ENCODE measurements at places on chromosomes 3 and 15.
A peak's percentile ranks its signal among the peaks of the same experiment; 100 is the strongest.

- no peak for DNase-seq
These were observed 63.2 kb downstream of the DGKG start for GRCh38 chr3:186298876-186299275.

GRCh38 chr3:65083240-65083639, 395.4 kb upstream of the ADAMTS9 start:
- DNase-seq, result no peak

DNA sequence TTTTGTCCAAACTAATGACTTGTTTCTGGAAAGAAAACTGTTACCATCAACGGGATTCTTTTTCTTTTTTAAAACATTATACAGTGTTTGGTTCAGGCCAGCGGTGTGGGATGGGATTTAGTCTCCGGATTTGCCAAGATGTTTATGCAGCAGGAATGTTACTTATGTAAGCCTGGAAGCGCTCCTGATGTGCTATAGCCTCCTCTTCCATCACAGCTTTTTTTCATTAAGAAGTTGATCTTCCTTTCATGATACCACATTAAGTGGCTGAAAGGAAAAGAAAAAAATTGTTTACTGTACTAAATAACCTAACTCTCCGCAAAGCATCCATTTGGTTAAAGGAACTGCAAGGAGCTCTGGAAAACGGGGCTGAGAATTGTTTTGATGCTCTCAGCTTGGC, 120.5 kb upstream of the ALDH1A3 start:
- DNase-seq, result no peak

DNA sequence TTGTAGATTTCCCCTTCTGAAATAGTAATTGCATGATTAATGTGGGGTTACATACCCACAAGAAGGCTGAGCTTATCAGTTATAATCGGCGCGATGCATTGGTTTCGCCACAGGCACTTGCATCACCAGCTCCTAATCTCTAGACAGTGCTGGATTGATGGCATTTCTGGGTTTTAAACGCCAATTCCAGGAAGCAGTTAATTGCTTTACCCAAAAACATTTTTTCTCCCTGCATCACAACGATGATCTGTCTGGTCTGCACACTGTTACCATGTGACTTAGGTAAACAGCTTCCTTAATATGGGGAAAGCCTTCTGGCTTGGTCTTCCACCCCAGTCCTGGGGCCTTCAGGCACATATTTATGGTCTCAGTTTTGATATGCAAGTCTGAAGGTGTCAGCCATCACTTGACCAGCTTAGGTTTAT, 70.0 kb upstream of the HEG1 start:
- DNase-seq, result no peak

GRCh38 chr15:78979456-78980320, 34.8 kb upstream of the CTSH start:
- DNase-seq, result no peak

DNA sequence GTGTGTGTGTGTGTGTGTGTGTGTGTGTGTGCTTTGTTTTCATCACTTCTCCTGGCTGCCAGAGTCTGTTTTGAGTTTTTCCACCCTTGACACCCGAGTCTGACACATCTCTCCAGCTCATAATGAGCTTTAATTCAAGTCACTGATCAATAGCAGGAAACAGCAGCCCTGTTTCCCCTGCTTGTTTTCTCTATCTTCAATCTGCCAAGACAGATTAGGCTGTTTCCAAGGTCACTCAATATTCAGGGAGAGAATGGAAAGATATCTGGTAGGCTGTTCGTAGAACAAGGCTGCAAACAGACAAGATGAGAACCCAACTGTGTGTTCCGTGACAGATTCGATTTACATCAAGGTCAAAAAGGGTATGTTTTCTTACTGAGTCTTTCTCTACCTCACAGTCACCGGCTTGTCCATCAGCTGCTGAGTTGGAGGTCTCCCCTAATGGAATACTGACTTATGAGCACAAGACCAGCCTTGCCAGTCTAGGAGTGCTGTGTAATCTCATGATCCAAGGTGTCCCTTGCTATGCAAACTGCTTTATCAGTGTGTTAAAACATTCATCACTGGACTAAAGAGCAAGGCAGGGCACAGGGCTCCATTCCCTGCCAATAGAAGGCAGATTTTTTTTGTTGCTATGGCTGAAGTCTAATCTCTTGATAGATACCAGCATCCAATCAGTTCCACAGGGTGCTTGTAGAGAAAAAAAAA, 187.9 kb upstream of the LMCD1 start:
- DNase-seq, result no peak

- no peak for DNase-seq
These were observed 524.1 kb upstream of the CFAP20DC start for GRCh38 chr3:59573911-59574310.

- no peak for DNase-seq
These were observed 4.4 kb downstream of the MYO5C start for GRCh38 chr15:52291204-52291603.

DNA sequence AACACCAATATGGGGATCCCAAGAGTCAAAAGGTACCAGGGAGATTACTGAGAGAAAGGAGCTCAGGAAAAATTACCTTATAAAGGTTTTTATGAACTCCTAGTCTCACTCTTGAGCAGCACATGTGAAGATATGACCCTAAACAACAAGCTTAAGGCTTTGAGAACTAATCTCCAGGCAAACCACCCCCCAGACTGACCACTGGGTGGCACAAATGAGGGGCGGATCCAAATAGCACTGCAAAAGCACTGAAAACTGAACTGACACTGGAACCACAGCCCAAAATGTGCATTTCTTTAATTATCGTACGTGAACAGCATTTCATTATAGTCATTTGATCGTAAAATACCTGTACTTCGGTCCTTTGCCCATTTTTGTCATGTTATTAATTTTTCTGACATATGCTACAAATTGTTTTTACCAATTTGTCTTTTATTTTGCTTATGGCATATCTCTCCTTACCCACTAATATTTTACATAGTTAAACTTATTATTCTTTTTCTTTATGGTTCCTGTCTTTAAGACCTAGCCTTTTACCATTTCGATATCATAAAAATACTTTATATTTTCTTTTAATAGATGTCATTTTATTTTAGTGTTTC, 31.5 kb upstream of the TFDP2 start:
- DNase-seq, result no peak

DNA sequence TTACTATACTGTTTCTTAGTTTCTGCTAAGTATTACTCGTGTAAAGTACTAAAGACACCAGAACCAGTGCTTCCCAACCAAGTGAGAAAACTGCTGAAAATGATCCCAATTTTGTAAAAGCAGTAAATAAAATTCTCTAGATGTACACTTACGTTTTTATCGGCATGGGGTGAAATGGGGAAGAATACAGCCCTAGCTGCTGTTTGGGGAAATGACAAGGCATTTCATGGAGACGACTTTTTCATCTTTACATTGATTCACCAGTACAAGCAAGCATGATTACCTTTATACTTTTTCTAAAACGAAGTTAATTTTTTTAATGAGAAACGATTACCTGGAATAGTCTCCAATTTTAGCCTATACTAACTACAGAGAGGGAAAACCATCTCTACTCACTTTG, 1.4 kb downstream of the PSMD6 start:
- DNase-seq, result no peak

DNA sequence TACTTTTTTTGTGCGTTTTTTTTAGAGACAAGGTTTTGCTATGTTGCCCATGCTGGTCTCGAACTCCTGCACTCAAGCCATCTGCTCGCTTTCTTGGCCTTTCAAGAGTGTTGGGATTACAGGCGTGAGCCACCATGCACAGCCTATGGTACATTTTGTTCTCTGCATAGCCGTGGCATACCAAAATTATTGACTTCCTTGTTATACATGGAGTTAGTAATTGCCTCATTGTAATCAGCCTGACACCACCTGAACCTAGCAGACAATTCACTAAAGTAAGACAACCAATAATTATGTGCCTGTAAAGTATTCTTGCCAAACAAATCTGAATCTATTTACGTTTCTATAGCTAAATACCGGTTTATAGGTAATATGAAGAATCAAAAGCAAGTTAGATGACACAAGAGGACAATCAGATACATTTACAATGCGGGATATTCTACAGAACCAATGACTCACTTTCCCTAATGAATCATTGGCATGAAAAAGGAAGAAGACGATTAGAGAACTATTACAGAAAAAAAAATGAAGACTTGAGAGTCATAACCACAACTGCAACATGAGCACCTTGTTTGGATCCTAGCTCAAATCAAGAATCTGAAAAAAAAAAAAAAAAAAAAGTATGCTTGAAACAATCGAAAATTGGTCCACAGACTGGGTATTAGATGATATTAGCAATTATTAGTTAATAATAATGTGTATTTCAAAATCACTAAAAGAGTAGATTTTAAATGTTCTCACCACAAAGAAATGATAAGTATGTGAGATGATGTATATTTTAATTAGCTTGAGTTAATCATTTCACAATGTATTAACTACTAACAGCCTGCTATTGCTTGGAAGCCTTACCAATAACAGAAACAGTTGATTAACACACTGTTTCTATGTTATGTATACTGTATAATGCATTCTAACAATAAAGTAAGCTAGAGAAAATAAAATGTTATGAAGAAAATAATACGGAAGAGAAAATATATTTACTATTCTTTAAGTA, 7.1 kb downstream of the GUCA1C start:
- DNase-seq, result no peak

DNA sequence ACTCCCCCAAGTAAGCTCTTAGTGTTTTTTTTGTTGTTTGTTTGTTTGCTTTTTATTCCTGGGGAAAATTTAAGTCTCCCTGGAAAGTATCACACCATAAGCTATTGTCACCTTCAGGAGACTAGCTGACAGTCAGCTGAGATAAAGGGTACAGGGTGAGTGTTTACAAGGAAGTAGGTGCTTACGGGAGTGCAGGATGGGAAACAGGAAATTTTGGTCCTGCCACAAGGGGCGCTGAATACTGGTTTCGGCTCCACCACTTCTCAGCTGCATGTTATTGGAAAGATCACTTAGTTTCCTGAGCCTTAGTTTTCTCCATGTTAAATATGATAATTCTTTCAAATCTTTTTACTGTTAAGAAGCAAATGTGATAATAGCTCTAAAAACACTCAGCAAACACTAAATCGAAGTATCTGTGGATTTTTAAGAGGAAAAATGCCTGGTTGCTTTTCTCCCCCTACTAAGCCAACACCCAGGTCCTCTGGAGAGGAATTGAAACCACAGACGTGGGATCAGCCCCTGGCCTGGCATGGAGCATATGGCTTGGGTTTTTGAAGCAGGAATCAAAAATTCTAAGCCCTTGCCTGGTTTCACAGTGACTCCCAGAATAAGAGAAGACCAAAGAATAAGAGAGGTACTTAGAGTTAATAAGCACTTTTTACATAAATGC, 90.7 kb downstream of the SCN11A start:
- DNase-seq, result no peak

- DNase-seq, result no peak
These were observed 20.4 kb downstream of the SYNM start for GRCh38 chr15:99125061-99125891.

DNA sequence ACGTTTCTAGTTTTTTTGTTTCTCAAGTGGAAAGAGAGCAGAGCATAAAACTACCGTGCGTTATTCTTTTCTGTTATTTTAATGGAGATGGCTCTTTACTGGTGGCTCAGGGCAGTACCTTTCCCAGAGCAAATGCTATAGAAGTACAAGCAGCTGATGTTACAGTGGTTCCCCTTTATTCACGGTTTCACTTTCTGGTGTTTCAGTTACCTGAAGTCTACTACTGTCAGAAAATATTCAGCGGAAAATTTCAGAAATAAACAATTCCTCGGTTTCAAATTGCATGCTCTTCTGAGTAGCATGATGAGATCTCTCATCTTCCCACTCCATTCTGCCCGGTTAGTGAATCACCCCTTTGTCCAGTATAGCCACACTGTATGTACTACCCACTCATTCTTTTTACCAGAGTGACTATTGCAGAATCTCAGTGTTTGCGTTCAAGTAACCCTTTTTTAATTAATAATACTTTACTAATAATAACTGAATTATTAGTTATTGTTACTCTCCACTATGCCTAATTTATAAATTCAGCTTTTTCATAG, 597.5 kb upstream of the ROBO2 start:
- no peak for DNase-seq

DNA sequence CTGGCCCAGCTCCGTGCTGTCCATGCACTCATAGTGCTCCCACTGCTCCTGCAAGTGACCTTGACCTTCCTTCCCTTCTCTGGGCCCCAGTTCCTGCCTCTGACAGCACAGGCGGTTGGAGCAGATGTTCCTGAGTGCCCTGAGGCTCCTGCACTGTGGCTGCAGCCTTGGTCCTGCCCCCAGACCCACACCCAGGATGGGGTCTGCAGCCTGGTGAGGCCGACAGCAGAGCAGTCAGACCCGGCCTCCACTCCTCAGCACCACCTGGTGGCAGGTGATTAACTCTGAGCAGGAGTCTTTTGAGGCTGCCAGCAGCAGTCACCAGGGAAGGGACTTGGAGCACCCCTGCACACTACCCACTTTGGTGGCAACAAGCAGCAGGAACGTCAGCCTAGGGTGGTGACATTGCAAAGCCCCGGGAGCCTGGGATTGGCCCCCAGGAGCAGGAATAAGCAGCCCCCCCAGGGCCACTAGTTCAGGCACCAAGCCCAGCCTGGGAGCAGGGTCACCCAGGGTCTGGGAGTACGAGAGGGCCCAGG, 64.6 kb downstream of the CYP11A1 start:
- DNase-seq, result peak; percentile 33

GRCh38 chr3:72848703-72849081, 447 bp upstream of the SHQ1 start:
- DNase-seq, result no peak

GRCh38 chr3:149547954-149548668, 73.6 kb downstream of the TM4SF4 start:
- no peak for DNase-seq

- no peak for DNase-seq
These were observed 568.0 kb upstream of the MDFIC2 start for GRCh38 chr3:70880421-70880820.

DNA sequence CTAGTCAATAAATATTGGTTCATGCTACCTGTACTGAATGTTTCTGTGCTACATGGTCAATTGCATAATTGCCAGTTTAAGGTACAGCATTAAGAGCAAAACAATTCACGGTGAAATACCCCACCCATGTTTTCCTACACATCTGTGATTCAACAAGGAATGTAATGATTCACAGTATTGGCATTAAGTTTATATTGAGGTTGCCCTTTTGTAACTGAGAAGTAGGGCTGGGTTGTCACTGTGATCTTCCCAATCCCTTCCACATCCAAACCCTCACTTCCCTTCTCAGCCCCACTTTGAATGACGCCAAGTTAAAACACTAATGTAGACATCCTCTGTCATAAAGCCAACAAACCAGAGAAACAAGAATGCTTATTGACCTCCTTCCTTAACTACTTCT, 112.0 kb upstream of the TJP1 start:
- no peak for DNase-seq

Measured in memory B cell (primary cell).